ENCODE measurements at places on chromosomes 6 and 20. TPM values are rescaled to one million over a fixed set of nuclear protein-coding genes. Genes with fewer than 3 reads are reported as not detected.

DNA sequence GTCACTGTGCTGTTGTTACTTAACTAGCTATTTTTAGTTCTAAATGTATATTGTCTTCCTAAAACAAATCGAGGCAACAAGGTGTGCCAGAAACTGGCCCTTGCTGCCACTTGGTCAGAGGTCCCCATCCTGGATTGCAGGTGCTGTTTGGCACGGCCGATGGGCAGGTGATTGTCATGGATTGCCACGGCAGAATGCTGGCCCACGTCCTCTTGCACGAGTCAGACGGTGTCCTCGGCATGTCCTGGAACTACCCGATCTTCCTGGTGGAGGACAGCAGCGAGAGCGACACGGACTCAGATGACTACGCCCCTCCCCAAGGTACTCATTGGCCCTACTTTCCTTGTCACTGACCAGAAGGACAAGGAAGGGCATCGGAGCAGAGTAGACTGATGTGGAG is 111.0 kb upstream of the TMEM181 start:
- no peak for ATAC-seq

- ATAC-seq, result no peak
Observed at GRCh38 chr20:50133474-50134217, 19.9 kb downstream of the PEDS1 start.

GRCh38 chr20:49326026-49326425 is 48.2 kb upstream of the ZNFX1 start:
- ATAC-seq, result no peak

DNA sequence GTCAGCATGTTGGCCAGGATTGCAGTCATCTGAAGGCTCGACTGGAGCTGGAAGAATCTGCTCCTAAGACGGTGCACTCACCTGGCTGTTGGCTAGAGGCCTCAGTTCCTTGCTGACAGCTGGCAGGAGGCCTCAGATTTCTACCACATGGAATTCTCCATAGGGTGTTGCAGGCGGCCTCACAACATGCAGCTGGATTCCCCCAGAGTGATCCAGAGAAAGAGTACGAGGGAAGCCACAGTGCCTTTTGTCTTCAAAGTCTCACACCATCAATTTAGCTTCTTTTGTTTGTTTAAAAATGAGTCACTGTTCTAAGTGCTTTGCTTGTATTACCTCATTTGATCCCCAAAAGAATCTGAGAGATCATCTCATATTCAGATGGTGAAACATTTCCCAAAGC is 65.5 kb upstream of the FYN start:
- no peak for ATAC-seq

MACROD2 gene
- total RNA-seq, result 16.6 TPM

CALHM4 gene
- total RNA-seq, result 0.27 TPM

RFX6 gene
- 0.04 TPM for total RNA-seq

DNA sequence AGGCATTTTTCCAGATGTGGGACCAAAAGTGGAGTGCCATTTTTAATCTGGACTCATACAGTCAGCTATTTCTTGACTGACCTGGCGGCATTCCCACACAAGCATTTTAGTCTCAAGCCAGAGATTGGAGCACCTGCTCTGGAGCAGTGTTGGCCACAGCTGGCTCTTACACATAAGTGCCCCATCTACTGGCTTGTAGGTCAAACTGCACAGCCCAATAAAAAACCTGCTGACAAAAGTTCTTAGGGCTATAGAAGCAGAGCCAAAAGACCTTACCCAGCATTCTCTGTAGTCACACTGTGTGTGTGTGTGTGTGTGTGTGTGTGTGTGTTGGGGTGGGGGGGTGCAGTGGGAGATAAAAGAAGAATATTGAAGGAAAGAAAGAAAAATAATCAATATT is 38.6 kb upstream of the SENP6 start:
- no peak for ATAC-seq
